ENCODE measurements at places on chromosomes 1 and 21.

- DNase-seq, result no peak
Measured at GRCh38 chr1:165212229-165212628, 144.3 kb downstream of the LMX1A start.

DNA sequence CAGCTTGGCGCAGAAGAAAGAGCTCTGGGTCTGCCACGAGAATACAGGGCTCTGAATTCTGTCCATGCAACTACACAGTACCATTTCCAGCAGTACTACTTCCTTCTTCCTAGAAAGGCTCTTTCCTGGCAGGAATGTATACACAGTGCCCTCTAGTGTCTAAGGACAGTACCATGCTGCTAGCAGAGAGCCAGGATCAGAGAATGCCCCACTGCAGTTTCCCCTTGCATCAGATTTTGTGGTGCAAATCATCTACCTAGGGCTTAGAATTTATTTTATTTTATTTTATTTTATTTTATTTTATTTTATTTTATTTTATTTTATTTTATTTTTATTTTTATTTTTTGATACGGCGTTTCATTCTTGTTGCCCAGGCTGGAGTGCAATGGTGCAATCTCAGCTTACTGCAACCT lies 50.8 kb downstream of the PAX7 start:
- no peak for DNase-seq

GRCh38 chr21:20108976-20109540 lies 889.2 kb upstream of the NCAM2 start:
- DNase-seq, result no peak

GRCh38 chr1:193448682-193449461 lies 262.5 kb upstream of the B3GALT2 start:
- no peak for DNase-seq

- no peak for DNase-seq
Measured at GRCh38 chr1:75836528-75837100, 39.9 kb downstream of the MSH4 start.

GRCh38 chr21:31952828-31953227 lies 80.0 kb downstream of the HUNK start:
- DNase-seq, result no peak

GRCh38 chr1:185564816-185565215 lies 169.4 kb upstream of the HMCN1 start:
- no peak for DNase-seq

- DNase-seq, result no peak
Measured at GRCh38 chr1:37128091-37128490, 93.8 kb upstream of the GRIK3 start.

GRCh38 chr1:151909167-151910149 lies at the start of gene THEM4:
THEM4 (minus strand) TSS chr1:151909511; CDS start chr1:151909458, 53 bp downstream.
- peak; percentile 90 for DNase-seq

- no peak for DNase-seq
Measured at GRCh38 chr1:6470132-6471085, 4.4 kb upstream of the TNFRSF25 start.

- no peak for DNase-seq
Measured at GRCh38 chr21:36232641-36233040, 76.0 kb downstream of the DOP1B start.

GRCh38 chr1:68675336-68675735 lies 178.5 kb upstream of the DEPDC1 start:
- DNase-seq, result no peak

- DNase-seq, result no peak
Measured at GRCh38 chr1:64830030-64830651, 85.3 kb downstream of the RAVER2 start.

DNA sequence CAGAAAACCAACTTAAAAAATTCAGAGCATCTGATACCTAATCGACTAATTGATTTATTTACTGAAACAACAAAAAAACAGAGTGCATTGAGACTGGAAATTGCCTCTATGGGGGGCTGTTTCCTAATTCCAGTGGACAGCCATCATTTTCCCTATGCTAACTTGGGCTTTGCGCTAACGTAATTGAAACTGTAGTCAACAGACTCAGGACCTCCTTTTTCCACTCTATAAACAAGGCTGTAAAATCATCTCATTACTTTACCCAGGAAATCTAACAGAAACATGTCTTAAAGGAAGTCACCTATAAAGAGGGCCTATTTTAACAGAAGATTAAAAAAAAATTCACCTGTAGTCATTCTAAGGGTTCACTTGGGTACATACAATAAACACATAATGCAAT lies 2.1 kb downstream of the ERG start:
- DNase-seq, result no peak

DNA sequence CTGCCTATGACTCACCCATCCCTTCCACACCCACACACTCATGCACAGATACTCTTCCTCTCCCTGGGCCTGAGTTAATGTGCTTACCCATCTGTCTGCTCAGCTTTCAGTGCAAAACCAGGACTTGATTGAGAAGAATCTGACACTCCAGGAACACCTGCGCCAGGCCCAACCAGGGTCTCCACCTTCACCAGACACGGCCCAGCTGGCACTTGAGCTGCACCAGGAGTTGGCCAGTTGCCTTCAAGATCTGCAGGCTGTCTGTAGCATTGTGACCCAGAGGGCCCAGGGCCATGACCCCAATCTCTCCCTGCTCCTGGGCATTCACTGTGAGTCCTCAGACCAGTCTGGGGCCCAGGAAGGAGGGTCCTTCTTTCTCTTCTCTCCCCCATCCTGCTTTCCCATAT lies 3.5 kb upstream of the SH3BGRL3 start:
- DNase-seq, result no peak

- DNase-seq, result no peak
Measured at GRCh38 chr1:209759829-209760359, 4.0 kb downstream of the TRAF3IP3 start.

DNA sequence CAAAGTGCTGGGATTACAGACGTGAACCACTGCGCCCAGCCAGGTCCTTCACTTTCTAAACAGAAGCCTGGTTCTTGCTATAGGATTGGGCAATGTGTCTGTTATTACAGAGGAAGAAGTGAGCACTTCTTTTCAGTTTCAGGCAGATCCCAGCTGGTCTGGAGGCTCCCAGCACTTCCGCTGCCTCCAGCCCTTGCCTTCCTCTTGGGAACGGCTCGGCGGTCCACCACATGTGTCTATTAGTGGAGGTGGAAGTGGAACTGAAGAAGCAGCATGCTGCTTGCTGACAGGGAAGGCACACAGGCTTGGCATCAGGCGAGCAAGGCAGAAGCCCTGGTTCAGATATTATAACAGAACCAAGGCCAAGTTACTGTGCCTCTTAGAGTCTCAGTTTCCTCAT lies 17.0 kb downstream of the MKNK1 start:
- no peak for DNase-seq

- peak; percentile 33 for DNase-seq
Measured at GRCh38 chr21:37631319-37632117, 264.9 kb downstream of the DYRK1A start.

- no peak for DNase-seq
Measured at GRCh38 chr1:109906160-109906838, 4.3 kb upstream of the CSF1 start.

- no peak for DNase-seq
Measured at GRCh38 chr1:165828103-165828668, 772 bp downstream of the UCK2 start.

- DNase-seq, result no peak
Measured at GRCh38 chr1:221801251-221801661, 59.4 kb upstream of the DUSP10 start.

DNA sequence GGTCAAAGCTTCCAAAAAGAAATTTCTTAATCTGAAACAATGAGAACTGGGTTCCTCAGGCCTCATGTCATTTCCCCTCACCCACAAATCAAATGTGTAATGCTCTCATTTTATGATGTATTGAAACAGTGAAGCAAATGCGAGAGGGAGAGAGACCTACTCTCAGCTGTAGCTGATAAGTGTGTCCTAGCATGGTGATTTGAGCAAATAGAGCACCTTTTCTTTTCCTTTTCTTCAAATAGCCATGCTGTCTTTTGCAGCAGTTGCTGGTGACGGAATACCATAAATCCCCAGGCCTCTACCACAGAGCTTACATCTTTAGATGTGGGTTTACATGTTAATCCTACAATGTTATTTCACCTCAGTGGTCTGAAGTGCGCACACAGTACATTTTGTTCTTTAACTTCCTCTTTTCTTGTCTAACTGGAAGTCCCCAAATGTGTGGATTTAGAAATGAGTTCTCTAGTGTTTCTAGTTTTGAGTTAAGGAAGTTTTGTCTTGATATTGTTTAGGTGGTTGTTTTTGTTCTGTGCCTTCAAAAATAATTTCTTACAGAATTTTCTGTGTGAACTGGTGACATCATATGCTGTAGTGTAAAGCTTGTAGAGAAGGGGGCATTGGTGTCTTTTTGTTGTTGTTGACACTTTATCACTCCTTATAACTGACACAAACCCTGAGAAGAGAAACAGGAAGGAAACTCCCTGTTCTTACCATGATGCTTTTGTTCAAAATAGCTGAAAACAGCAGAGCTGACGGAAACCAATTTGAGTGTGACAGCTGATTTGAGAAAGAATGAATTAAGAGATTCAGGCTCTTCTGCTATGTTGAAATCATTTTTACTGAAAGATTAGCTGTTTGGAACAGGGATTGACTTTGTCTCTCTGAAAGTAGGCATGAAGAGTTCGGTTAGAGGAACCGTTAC lies 12.2 kb downstream of the SMAP2 start:
- no peak for DNase-seq

GRCh38 chr21:27388825-27389224 lies 421.9 kb upstream of the ADAMTS5 start:
- no peak for DNase-seq

GRCh38 chr21:45528028-45528705 lies 14.1 kb downstream of the SLC19A1 start:
- no peak for DNase-seq

DNA sequence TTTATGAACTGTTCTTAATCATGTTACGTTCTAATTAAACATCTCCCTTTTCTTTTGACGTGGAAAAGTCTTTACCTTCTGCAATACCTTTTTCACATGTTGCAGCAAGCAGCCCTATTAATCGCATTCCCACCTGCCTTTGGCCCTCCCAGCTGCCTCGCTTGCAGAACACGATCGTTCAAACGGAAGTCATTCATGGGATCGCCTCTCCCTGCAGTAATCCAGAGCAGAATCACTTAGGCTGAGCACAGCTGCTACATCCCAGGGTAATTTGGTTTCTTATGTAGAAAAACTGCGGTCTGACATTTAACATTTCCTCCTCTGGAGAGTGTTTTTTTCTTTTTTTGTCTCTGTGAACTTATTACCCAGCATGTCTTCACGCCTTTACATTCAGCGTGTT lies 206.3 kb downstream of the KIF26B start:
- no peak for DNase-seq

DNA sequence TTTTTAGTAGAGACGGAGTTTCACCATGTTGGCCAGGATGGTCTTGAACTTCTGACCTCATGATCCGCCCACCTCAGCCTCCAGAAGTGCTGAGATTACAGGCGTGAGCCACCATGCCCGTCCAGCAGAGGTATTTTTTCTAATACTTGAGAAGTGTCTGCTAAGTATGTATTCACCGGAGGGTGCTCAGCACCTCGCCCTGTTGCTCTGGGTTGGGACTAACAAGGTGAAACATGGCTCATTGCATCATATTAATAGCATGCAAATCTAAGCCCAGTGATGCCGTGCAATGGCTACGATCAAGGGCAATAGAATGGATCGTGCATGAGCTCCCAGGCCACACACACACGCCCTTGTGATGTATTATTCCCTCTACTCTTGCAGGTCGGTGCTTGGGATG lies 68.7 kb downstream of the PDE9A start:
- DNase-seq, result no peak

- DNase-seq, result peak; percentile 39
Measured at GRCh38 chr1:211829343-211830054, 1.1 kb downstream of the LPGAT1 start.

- no peak for DNase-seq
Measured at GRCh38 chr1:40772146-40772955, 11.2 kb upstream of the KCNQ4 start.

DNA sequence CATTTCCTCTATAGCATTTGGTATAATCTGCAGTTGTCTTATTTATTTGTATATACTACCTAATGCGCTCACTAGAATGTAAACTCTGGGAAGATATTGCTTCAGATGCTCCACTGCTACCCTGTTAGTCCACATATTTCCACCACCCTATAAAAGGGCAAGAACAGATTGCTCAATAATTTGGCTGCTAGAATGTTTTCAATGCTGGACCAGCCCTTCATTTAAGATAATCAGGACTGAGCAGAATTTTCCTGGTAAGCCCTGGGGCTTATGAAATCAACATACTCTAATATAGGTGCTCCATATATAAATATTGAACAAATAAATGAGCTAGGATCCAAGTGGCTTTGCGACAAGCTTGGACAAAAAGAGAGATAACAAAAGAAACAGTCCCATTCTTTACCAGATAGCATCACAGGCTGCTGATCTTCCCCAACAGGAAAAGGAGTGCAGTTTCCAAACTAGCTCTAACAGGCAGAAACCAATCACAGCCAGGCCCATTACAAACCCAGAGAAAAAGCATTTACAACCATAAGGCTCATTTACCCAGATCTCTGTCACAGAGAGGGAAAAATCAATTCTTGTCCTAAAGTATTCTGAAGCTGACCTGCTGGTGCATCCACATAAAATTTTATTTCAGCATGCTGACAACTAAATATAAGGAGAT lies 8.3 kb downstream of the BCAR3 start:
- no peak for DNase-seq

GRCh38 chr1:2822621-2823145 lies 21.2 kb upstream of the TTC34 start:
- no peak for DNase-seq

DNA sequence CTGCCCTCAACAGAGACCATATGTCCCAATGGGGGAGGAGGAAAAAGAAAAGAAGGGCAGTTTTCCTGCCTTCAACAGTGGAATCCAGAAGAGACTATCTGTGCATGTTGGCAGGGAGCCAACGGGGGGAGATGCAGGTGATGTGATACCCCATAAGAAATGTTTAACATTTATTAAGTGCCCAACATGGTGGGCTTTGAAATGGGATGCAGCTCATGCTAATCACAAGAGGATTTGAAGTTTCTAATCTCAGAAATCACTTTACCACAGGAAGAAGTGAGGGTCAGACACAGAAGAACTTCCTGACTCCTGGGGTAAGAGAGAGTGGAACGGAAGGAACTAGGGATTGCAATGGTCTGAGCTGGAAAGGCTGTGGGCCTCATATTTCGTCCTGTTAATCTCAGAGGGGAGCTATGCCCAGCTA lies 16.2 kb downstream of the CSRP1 start:
- DNase-seq, result no peak

GRCh38 chr1:201400852-201401230 lies 1.7 kb upstream of the LAD1 start:
- no peak for DNase-seq

GRCh38 chr1:228781161-228781808 lies 46.0 kb downstream of the RHOU start:
- DNase-seq, result no peak

- peak; percentile 41 for DNase-seq
Measured at GRCh38 chr1:95793893-95794292, 559.9 kb downstream of the RWDD3 start.

GRCh38 chr1:150791585-150791984 lies 16.5 kb downstream of the CTSK start:
- DNase-seq, result no peak

- DNase-seq, result no peak
Measured at GRCh38 chr21:43865540-43866259, 677 bp downstream of the AGPAT3 start.

All from iPS DF 6.9 (cell line).